ENCODE measurements at places on chromosomes 12 and 14.
A peak's percentile ranks its signal among the peaks of the same experiment; 100 is the strongest.

DNA sequence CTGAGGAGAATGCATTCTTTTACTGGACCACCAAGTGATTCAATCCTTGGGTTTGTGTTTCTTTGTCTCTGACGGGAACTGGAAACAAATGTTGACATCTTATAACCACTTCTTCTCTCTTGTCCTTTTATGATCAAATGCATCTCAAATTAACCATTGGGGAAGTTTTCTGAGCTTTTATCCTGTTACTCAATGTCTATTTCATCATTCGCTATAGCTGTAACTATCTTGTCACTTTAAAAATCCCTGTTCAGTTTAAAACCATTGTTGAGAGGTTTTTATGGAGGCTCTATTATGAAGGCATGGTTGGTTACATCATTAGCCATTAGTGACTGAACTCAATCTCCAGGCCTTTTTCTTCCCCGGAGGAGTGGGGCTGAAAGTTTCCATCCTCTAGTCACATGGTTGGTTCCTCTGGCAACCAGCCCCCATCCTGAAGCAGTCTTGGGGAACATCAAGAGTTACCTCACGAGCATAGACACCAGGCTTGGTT, 2.7 kb upstream of the CLEC6A start:
- no peak for DNase-seq

GRCh38 chr12:6767353-6768319, 1.5 kb downstream of the PTMS start:
- DNase-seq = no peak

DNA sequence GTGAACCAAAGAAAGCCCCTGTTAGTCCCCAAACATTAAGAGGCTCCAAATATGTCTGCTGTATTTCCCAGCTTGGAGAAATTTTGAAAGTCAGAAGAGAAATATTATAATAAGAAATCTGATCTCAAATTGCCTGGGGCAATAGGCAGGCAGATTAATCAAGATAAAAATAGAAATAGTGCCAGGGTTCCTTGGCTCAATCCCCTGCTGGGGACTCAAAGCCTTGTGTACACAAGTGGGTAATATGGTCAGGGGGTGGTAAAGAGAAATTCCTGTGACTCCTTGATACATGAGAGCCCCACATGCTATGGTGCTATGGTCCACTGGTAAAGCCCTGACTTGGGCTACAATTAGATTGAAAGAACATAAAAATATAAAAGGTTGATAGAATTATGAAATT, 41.3 kb upstream of the ARID2 start:
- DNase-seq = no peak

GRCh38 chr12:8948701-8949341, 624 bp downstream of the M6PR start:
- DNase-seq = peak; percentile 42

- DNase-seq = peak; percentile 44
Measured at GRCh38 chr12:89574736-89575208, 48.9 kb upstream of the POC1B start.

GRCh38 chr12:42510823-42511222, 78.7 kb downstream of the PRICKLE1 start:
- DNase-seq = no peak

- peak; percentile 62 for DNase-seq
Measured at GRCh38 chr12:121610239-121611149, 15.8 kb upstream of the ORAI1 start.

DNA sequence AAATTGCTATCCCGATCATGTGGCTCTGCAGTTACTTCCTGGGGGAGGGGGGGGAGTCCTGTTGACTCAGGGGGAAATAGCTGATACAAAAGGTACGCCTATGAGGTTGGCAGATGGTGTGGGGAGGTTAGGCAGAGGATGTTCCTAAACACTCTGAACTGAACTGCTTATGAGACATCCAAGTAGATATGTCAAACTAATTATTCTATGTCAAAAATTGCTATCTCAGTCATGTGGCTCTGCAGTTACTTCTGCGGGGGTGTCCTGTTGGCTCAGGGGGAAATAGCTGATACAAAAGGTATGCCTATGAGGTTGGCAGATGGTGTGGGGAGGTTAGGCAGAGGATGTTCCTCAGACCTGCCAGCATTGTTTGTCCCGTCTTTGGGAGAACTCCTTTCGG, 5.1 kb upstream of the VCPKMT start:
- DNase-seq = no peak

DNA sequence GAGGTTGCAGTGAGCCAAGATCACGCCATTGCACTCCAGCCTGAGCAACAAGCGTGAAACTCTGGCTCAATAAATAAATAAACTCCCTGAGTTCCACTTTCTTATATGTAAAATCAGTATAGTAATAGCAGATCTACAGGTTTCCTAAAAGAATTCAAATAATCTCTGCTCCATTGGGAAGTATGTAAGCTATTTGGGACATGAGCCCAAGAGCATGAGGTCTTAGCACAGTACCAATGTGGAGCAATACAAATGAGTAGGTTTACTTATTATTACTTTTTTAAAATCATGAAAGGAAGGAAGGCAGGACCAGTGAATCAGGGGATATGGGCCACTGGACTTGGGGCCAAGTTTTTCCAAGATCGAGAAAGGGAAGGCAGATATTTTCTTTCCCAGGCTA, 216.9 kb upstream of the DIO2 start:
- peak; percentile 26 for DNase-seq

- no peak for DNase-seq
Measured at GRCh38 chr12:40760821-40761220, 68.6 kb downstream of the CNTN1 start.

DNA sequence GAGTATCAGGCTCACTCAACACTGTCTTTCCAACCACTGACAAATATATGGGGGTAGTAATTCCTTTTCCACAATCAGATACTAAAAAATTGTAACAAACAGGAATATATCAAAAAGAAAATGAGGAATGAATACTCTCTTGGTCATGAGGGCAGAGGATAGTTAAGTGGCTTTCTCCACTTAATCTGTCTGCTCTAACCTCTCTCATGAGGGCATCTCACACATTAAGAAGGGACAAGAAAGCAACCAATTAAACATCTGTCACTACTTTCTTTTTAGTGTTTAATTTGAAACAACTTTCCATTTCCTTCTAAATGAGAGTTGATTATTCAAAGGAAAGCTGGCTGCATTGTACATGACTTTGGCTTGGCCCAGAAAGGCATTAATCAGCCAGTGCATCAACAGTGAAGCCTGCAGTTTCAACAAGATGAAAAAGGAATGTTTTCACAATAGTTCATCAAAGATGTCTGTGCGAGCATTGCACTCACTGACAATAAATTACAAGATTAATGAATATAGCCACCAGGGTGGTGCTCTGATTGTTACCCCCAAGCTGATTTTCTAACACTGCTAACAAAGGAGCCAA, 142.0 kb downstream of the SEC23A start:
- DNase-seq = no peak

DNA sequence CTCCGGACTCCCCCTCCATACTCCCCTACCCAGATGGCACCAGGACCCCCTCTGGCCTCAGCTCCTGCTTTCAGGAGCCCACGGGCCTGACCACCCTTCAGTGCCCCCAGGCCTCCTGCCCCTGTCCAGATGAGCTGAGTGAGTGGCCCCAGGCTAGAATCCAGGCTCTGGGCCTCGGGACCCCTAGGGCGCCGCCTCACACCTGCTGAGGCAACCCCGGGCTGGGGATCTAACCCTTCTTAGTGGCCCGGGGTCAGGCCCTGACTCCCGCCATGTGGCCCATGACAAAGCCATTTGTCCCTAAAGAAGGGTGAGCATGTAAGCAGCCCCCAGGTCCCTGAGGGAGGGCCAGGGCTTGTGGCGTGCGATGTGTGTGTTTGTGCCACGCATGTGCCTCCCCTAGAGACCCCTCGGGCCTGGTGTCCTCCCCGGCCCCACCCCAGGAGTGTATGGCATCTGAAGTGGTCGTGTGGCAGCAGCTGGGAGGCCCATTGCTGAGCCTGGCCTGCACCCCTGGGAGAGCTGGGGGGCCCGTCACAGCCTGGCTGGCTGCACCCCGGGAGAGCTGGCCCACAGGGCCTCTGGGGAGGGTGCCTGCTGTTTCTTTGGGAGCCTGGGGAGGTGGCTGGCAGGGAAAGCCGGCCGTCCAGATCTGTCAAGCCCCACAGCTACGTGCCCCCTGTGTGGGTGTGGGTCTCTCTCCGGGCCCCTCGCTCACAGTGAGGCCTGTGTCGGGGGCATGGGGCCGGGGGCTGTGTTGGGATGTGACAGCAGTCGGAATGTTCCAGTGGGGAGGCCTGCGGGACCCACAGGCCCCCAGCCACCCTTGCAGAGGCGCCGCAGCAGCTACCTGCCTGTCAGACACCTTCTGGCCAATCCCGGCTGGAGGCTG, 7.8 kb downstream of the FBRSL1 start:
- DNase-seq = no peak

DNA sequence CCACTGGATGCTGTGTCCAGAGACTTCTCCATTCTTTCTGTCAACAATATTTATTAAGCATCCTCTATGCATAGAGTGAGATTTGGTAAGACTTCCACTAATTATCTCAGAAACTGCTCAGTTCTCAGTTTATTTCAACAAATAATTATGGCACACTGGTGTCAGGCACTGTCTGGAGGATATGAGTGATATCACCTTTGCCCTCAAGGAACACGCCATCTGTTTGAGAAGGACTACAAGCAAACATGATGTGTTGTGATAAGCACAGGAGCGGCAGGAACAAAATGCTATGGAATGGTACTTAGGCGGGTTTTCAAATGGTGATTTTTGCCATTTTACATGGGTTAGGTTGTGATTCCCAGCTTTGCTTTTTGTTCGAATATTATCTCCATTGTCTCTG, 229.2 kb downstream of the DPF3 start:
- DNase-seq = no peak

GRCh38 chr14:54188064-54188666, 208.6 kb upstream of the CDKN3 start:
- no peak for DNase-seq

- no peak for DNase-seq
Measured at GRCh38 chr12:56661979-56662638, 16.3 kb upstream of the ATP5F1B start.

DNA sequence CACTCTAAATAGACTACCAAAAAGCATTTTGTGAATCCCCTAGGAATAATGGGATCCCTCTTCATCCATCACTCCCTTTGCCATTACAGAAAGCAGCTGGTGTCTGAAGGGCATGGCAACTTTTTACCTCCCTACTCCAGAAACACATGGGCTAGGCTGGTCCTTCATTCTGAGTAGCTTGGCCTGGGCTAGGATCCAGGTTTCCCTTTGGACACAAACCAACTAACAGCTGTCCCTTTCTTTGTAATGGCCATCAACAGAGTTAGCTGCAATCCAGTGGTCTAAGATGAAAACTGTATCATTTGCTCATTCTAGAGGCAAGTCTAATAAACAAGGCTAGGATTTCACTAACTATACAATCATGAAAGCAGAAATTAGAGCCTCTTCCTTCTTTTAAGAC, 7.4 kb downstream of the GRIN2B start:
- DNase-seq = no peak

GRCh38 chr14:55107766-55108554, 21.1 kb upstream of the LGALS3 start:
- peak; percentile 95 for DNase-seq

GRCh38 chr14:100448376-100448775, 125.2 kb downstream of the SLC25A47 start:
- DNase-seq = no peak

GRCh38 chr12:114963846-114964245, 279.9 kb upstream of the TBX3 start:
- no peak for DNase-seq

- DNase-seq = peak; percentile 69
Measured at GRCh38 chr12:5796171-5796958, 148.7 kb downstream of the ANO2 start.

GRCh38 chr14:55126034-55126433, 3.0 kb upstream of the LGALS3 start:
- DNase-seq = no peak

DNA sequence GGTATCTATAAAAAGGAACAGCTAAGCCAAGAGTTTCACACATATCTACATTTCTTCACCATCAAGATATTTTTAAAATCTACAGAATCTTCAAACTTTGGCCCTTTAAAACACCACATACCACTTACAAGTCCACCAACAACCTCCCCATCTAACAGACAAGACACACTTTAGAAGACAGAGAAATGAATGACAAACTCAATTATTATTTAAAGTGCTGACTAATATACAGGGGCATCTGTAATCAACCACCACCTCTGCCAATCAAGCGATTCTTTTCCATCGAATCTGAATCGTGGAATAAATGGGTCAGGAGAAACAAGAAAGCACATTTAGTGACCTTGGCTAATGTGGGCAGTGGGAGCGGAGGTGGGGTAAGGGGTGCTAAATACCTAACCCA, 7.7 kb downstream of the SETD3 start:
- no peak for DNase-seq

DNA sequence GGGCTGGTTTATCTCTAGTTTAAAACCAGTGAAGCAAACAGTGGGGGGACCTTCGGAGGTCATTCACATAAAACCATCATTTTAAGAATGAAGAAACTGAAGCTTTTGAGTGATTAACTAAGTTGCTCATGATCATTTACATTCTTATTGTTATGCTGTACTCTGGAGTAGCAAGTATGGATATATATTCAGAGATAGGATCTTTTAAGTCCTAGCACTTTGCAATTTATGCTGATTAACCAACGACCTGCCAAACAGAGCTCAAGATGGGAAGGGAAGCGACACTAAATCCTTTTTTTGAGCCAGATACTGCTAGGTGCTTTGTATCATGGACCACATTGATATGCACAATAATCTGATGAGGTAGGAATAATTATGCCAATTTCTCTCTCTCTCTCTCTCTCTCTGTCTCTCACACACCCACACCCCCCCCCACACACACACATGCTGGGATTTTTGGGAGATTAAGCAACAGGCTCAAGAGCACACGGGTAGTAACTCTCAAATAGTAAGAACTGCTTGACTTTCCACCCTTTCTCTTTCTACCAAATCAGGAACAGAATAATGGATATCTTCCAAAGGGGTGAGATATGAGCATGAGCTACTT, 303.4 kb downstream of the APAF1 start:
- no peak for DNase-seq

GRCh38 chr14:59511916-59512575, 27.7 kb downstream of the JKAMP start:
- DNase-seq = peak; percentile 13
